ENCODE measurements at places on chromosomes 12 and 14.

- no peak for DNase-seq
Observed at GRCh38 chr14:89331398-89331797, 85.6 kb downstream of the FOXN3 start.

DNA sequence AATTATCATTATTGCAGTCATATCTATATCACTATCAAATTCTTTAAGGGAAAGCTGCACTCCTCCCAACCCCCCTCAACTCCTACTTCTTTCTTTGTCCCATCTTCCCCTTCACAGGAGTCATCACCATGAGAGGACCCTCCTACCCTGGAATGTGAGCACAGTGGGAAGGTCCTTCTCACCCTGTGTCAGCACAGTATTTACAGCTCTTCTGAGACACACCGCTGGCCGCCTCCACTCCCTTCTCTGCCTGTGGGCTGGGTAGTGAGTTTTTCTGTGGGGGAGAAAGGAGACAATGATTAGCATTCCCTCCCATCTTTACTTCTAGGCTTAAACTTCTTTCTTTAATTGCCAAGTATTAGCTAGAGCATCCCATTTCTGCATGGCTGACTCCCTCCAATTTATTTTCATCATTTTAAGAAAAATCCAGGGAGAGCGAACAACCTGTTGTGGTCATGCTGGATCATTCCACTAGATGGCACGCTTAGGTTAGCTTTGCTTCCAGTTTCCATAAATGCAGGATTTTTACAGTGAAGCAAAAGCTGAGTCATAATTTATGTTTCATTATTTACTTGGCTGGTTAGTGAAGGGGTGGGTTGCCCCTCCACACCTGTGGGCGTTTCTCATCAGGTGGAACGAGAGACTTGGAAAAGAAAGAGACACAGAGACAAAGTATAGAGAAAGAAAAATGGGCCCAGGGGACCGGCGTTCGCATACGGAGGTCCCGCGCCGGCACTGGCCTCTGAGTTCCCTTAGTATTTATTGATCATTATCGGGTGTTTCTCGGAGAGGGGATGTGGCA lies 188.5 kb downstream of the ALX1 start:
- DNase-seq = no peak

DNA sequence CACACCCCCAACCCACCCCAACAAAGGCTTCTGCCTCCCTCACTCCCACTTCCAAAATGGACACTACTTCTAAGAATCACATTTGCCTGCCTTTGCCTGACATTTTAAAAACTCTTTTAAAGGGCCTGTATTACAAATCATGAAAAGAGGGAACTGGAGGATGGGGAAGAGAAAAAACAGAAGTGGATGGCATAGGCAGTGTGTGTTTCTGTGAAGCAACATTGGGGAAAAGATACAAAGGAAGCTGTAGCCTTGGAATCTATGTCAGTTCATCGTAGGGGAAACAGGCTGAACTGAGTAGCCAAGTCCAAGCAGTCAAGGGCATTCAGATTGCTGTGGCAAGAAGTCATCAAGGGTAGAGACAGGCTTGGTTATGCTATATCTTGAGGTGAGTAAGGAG lies 273.9 kb downstream of the BTG1 start:
- DNase-seq = no peak

GRCh38 chr14:57498035-57498434 lies 4.4 kb upstream of the CCDC198 start:
- no peak for DNase-seq

DNA sequence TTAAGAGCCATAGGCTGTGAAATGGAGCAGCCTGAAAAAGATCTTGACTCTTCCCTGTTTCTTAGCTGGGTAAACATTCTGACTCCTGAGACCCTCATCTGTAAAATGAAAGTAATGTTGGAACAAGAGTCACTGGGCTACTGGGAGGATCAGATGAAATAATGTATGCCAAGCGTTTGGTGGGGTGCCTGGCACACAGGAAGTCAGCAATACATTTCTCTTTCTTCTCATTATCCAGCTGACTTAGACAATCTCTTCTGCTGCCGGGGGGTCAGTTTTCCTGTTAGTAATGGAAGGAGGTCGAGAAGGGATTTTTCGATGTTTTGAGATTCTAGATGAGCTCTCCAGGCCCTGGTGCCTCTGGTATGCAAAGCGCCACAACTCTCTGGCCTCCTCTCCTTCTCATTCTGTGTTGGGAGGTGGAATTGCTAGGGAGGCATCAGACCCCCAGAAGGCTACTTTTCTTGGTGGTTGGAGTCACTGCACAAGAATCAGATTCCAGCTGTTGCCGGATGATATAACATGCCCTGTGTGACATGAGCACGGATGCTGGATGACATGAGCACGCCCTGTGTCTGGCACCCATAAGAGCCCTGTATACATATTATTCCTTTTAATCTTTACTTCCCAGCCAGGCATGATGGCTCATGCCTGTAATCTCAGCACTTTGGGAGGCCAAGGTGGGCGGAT lies 4.3 kb downstream of the OASL start:
- DNase-seq = no peak

DNA sequence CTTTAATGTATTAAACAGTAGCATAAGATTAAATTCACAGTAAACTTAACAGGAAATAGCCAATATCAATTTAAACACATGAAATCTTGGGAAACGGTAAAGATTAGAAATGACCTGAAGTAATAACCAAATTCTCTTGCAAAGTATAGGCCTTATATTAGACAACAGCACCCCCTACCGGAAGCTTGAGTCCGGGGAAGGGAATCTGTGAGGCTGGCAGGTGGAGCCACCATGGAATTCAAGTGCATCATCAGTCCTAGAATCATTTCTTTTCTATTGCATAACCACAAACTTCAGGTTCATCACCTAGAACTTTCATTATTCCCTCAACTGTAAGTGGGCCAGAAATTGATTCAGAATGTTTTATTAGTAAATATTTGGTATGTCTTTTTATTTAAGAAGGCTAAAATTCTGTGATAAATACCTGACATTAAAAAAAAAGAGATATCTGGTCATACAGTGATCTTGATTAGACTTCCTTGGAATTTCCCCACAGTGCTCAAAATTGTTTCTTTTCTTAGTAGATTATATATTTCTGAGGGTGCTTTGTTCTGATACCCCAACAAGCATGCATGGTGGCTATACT lies 48.6 kb downstream of the AP5M1 start:
- no peak for DNase-seq

- no peak for DNase-seq
Observed at GRCh38 chr14:52267501-52268278, at the start of gene PTGDR. Gene PTGDR, plus strand, starts transcription at chr14:52267698. Its CDS starts 117 bp downstream, at chr14:52267815.

GRCh38 chr12:28781671-28782652 lies 367.1 kb upstream of the FAR2 start:
- DNase-seq = no peak

DNA sequence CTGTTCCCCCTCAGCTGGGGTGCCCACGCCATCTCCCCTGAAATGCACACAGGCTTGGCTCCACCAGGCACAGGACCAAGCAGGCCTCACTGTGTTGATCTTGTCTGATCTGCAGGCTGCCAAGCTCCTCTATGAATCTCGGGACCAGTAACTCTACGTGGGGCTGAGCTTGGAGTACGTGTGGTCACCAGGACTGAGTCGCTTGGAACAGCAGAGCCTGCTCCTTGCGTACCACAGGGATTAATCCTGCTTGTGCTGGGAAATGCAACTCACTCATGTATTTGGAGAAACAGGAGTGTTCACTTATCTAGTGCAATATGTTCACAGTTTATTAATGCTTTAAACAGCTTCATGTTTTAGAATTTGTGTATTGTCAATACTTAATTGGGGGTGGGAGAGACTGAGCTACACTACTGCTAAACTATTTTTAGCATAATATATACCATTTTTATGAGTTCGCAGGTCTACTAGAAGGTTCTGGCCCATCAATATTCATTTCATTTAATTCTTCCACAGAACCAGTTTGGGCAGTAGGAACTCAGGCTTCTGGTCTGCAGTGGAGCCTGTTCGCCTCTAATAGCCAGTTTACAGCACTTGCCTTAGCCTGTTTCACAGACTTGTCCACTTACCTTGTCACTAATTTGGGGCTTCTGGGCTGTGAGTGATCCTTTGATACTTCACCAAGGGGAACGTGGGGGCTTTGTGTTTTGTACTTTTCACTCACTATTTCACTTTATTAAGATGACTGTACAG lies 17.4 kb downstream of the ZFYVE21 start:
- DNase-seq = no peak

- DNase-seq = no peak
Observed at GRCh38 chr12:128387811-128388422, 120.9 kb downstream of the TMEM132C start.

DNA sequence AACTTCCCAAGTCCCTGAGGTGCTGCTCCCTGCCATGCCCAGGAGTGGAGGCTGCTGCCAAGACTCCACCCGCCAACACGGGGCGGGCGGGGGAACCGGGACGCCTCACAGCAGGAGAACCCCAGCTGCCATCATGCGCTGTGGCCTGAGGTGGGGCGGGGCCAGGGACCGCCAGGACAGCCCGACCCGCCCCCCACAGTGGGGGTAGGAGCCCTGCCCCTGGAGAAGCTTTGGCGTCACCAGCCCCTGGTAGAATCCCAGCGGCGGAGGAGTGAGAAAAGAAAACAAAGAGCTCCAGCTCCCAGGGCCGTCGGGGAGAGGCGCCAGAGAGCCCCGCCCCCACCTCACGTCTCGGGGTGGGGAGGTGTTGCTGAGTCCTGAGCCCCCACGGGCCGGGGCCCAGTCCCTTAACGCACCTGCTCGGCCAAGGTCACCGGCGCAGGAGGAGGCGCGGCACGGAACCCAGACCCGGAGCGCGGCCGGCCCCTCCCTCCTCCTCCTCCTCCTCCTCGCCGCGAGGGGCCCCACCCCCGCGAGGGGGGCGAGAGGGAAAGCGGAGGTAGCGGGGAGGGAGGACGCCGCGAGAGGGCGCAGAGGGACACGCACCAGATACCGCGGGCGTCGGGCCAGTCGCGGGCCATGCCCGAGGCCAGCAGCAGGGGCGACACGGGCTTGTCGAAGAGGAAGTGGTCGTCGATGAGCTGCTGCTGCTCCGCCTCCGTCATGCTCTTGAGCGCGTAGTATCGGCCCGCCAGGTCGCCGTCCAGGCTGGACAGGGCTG lies 1.8 kb downstream of the CKB start:
- peak; percentile 8 for DNase-seq

- DNase-seq = no peak
Observed at GRCh38 chr12:126607867-126608266, 1542.6 kb downstream of the AACS start.

DNA sequence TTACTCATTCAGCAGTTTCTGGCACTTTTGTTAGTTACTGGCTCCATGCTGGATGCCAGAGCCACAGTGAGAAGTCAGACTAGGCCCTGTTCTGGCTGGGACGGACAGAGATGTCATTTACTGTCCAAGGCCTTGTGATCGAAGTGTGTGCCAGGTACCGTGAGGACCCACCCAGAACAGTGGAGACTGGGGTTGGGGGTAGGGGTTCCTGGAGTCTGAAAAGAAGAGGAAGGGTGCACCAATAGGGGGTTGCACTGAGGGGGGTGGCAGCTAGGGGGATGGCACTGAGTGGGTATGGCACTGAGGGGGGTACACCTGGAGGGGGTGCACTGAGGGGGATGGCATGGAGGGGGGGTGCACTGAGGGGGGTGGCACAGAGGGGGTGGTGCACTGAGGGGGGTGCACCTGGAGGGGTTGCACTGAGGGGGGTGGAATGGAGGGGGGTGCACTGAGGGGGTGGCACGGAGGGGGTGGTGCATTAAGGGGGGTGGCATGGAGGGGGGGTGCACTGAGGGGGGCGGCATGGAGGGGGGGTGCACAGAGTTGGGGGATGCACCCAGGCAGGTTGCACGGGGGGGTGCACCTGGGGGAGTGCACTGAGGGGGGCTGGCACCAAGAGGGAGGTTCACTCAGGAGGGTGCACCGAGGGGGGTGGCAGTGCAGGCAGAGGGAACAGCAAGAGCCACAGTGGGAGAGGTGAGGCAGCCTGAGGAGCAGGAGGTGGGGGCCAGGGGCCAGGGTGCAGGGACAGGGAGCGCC lies 10.6 kb upstream of the CYP46A1 start:
- DNase-seq = no peak

DNA sequence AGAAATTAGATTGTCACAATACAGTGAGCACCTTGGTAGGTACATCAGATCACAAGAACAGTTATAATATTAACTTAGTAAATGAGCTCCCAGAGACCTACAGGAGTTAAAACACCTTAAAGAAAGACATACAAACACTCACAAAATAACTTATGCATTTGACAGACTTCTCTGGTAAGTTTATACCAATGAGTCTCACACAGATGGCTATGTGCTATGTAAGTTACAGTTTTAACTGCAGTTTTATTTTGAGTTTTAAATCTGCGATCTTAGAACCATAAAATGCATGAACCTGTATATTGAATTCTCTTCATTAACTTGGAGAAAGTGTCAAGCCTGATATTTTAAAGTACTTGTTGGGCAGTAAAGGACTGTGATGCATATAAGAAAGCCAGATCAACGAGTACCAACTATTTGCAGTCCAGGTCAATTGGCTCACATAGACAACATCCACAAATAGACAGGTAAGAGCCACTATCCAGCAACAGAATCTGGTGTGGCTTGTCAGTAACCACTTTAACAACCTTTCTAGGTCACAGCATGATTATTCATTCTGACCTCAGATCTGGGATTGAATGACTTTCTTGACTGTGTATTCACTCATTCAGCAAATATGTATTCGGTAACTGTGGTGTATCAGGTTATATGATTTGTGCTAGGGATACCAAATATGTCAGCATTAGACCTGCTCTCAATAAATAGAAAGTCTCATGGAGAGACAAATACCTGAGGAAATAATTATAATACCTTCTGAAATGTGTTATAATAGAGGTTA lies 856.6 kb upstream of the MGAT4C start:
- DNase-seq = no peak

DNA sequence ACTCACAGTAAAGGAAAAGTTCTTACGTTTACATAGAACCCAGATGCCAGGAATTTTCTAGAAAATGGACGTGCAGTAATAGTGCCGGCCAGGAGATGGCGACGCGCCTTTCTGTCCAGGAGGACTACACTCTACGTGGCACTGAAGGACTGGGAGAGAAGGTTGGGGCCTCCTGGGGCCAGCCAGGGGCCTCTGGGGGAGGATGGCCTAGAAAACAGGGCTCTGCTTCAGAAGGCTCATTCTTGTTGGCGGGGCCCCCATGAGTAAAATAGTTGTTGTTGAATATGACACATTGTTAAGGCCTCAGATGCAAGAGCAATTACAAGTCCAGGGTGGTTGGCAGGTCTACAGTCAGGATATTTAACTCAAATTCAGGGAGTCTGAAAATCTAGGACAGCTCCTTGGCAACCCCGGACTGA lies 120.1 kb upstream of the MAX start:
- DNase-seq = peak; percentile 3

- no peak for DNase-seq
Observed at GRCh38 chr14:64673748-64674147, 30.5 kb upstream of the PLEKHG3 start.

- DNase-seq = no peak
Observed at GRCh38 chr12:100895192-100895591, 100.6 kb downstream of the ANO4 start.

DNA sequence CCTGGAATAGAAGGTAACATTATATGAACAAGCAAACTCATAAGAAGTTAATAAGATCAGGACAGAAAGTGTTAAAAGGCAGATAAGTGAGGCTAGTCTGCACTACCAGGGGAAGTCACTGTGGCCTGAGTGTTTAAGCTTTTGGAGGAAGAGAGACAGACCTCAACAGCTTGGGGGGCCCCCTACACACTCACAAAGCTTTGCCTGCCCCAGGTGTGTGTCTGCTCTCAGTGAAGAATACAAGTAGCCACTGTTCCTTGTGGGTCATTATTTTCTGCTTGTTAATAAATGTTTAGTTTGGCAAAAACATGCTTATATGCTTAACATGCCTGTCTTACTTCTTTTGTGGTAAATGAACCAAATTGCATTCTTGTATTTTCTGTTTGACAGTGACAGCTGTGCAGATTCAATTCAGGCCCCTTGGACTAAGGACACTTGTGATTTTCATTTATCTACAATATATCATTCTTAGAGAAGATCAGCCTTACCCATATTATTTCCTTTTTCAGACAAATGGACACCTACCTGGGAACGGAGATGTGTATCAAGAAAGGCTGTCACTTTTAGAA lies 50.7 kb upstream of the C12orf71 start:
- no peak for DNase-seq
